Mesothelial cell of epicardium (in vitro differentiated cells): ENCODE measurements at places on chromosomes 5 and 9. TPM values are rescaled to one million over a fixed set of nuclear protein-coding genes. Genes with fewer than 3 reads are reported as not detected.

GLDC gene
- total RNA-seq = 1.0 to 2.0 TPM (median 1.5 TPM) in 3 replicates

CTXN3 gene
- not detected in 3 replicates for total RNA-seq

SLC36A2 gene
- not detected in 3 replicates for total RNA-seq

TNC gene
- total RNA-seq = 20.1 to 22.8 TPM (median 21.5 TPM) in 3 replicates

DNA sequence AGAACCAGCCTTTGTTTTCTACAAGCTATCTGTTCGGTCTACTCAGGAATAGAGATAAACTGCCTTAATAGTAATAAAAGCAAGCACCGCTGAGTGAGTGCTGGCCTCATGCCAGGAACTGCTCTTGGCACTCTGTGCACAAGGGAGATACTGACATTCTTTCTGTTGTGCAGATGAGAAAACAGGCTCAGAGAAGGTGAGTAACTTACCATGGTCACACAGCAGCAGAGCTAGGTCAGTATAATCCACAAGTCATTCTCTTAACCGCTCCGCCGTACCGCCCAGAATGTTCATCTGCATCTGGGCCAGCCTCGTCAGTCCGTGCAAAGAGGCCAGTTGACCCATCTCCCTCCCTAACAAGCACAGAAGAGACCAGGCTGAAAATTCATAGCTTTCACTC lies 27.4 kb downstream of the QRFP start:
- H3K27me3 ChIP-seq = no peaks in the 10 kb centered on the region
- no peak overlapping the region for H3K4me3 ChIP-seq
- peaks cover 14% of the 10 kb centered on the region for H3K4me1 ChIP-seq
